Stimulated activated naive CD8-positive, alpha-beta T cell treated with anti-CD3 and anti-CD28 coated beads, Interleukin-15, amount 100 ng/mL, for 72 hours (primary cell): ENCODE measurements at places on chromosomes 1 and 21.

GRCh38 chr1:228394571-228395394, 11.9 kb downstream of the TRIM11 start:
- no peak for DNase-seq

- DNase-seq = no peak
Observed at GRCh38 chr1:114627107-114627506, 42.7 kb downstream of the DENND2C start.

DNA sequence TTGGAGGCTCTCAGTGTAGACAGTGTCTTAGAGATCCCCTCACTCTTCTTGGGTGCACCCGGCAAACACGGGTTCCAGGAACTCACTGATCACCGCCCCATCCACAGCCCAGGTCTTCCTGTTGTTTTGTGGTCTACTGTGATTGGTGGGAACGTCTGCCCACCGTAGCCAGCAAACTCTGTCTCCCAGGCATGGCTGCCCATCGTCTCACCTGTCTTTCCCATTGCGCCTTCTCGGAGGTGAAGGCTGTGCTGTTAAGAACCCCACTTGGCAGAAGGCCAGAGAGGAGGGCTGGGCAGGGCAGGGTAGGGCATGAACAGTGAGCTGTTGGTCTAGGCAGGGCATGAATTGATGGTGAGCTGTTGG, 14.1 kb upstream of the KCNA2 start:
- no peak for DNase-seq

GRCh38 chr1:230067419-230067870, 407 bp downstream of the GALNT2 start:
- no peak for DNase-seq

DNA sequence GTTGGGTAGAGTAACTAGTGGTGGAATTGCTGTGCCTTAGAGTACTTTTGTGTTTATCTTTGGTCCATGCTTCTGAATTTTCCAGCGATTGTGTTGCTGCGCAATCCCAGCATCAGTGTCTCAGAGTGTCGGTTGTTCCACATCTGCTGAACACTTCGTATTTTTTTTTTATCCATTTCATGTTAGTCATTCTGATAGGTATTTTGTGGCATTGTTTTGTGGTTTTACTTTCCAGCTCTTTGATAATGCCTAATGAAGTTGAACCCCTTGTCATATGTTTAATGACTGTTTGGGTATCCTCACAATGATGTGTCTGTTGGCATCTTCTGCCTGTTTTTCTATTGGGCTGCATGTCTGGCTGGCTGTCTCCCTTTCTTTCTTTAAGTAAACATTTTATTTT, 13.6 kb downstream of the TUFT1 start:
- no peak for DNase-seq
